ENCODE measurements at places on chromosomes 1 and 21.

GRCh38 chr1:209662879-209663327, 10.7 kb upstream of the LAMB3 start:
- DNase-seq = no peak

- no peak for DNase-seq
These were observed 1.2 kb upstream of the CCDC28B start for GRCh38 chr1:32199043-32199716.

DNA sequence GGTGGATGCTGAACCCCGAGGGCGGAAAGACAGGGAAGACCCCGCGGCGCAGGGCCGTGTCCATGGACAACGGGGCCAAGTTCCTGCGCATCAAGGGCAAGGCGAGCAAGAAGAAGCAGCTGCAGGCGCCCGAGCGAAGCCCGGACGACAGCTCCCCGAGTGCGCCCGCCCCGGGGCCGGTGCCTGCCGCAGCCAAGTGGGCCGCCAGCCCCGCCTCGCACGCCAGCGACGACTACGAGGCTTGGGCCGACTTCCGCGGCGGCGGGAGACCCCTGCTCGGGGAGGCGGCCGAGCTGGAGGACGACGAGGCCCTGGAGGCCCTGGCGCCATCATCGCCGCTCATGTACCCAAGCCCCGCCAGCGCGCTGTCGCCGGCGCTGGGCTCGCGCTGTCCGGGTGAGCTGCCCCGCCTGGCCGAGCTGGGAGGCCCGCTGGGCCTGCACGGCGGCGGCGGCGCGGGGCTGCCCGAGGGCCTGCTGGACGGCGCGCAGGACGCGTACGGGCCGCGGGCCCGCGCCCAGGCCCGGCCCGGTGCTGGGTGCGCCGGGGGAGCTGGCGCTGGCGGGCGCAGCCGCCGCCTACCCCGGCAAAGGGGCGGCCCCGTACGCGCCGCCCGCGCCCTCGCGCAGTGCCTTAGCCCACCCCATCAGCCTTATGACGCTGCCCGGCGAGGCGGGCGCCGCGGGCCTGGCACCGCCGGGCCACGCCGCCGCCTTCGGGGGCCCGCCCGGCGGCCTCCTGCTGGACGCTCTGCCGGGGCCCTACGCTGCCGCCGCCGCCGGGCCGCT, 20.7 kb downstream of the FOXO6 start:
- DNase-seq = no peak

- no peak for DNase-seq
These were observed 231.7 kb upstream of the B3GALT2 start for GRCh38 chr1:193417945-193418744.

DNA sequence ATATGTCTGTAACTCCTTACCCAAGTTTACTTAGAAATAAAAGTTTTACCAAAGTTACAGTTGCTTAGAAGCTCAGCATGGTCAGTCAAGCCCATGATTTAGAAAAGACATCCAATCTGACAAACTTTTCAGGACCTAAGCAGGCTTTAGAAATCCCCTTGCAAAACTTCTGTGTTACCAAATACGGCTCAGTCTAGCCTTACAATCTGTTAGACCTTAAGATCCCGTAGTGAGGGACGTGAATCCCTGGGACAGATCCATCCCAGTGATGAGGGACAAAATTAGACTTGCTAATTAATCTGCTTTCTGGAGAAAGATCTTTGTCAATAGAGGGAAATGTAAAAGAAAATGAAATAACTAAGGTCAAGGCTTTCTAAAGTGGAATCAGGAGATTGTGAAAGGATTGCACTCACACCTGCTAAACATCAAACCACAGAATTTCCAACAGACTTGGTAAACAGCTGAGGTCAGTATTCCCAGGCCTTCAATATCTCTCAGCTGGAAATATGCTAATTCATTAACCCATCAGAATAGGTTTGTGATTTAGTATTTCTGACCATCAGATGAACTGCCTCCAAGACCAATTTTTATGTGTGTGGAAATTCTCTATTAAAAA, 375.3 kb downstream of the DUSP10 start:
- DNase-seq = no peak

- DNase-seq = no peak
These were observed 403.7 kb downstream of the SIPA1L2 start for GRCh38 chr1:232226197-232226712.

GRCh38 chr1:228338521-228339051, 68.0 kb downstream of the TRIM11 start:
- no peak for DNase-seq

- no peak for DNase-seq
These were observed 12.4 kb downstream of the RNF220 start for GRCh38 chr1:44417351-44418021.

- no peak for DNase-seq
These were observed 86.0 kb downstream of the GALNT2 start for GRCh38 chr1:230152999-230153398.

DNA sequence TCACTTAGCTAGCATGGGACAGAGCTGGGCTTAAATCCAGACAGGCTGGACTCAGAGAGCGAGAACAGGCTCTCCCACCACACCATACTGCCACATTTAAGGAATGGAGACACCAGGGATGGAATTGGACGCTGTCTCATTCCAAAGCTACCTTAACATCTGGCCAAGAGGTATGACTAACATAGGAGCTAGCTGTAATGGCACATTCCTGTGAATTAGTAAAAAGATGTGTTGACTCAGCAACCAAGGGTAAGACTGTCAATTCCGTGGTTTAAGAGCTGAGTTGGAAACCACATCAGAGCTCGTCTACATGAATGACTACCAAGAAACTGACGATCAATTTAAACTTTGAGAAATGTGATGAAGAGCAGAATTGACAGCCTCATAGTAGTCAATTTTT, 8.3 kb upstream of the TNFRSF9 start:
- DNase-seq = peak; percentile 42

GRCh38 chr1:158115126-158115525, 65.6 kb upstream of the CD1D start:
- DNase-seq = no peak

DNA sequence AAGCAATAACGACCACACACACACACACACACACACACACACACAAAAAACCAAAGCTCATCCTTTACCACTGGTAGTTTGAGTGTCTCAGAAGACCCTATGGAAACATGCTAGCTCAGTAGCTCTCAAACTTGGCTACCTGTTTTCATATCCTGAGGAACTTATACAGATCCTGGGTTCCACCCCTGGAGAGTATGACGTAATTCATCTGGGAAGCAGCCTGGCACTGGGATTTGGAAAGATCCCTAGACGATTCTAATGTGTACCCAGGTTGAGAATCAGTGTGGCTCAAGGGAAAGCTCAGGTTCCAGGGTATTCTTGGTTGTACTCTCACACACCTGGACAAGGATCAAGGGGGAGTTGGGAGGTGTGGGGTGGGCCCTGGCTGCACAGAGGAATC, 85.9 kb downstream of the SELENOF start:
- DNase-seq = no peak

DNA sequence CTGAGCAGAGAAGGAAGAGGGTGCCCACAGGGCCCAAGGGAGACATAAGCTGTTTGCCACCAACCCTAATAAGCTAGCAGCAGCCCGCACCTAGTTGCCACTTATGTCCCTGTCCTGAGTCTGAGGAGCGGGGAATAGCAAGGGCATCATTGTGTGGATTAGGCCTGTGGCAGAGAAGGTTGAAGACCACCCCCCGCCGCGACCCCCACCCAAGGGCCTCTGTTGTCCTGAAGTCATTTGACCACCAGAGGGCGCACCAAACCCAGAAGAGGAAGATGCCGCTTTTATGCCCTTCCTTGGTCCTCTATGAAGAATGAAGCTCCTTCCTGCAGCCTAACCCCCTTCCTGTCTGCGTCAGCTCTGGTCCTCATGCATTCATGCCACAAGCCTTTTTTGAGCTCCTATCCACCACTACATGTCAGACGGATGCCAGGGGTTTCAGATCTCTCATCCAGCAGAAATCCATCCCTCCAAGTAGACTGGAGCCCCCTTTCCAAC, 16.6 kb downstream of the RHBG start:
- peak; percentile 57 for DNase-seq

- DNase-seq = no peak
These were observed 157.9 kb upstream of the NBPF11 start for GRCh38 chr1:148309940-148310500.

GRCh38 chr1:19169642-19170041, 40.4 kb downstream of the UBR4 start:
- DNase-seq = no peak

- DNase-seq = no peak
These were observed 168.7 kb upstream of the FMN2 start for GRCh38 chr1:239922778-239923522.

- no peak for DNase-seq
These were observed 60.2 kb downstream of the MDM4 start for GRCh38 chr1:204576422-204576821.

DNA sequence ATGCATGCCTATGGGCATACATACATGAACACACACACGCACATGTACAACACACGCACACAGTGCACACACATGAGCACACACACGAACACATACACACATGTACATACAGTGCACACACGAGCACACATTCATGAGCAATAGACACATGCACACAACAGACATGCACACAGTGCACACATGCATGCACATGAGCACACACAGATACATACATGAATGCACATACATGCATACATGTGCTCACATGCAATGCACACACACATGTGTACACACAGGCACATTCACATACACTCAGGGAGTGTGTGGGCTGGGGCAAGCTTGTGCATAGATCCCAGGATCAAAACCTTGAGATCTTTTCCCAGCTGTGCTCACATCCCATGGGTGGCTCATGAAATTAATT, 18.9 kb downstream of the CRYAA start:
- no peak for DNase-seq

GRCh38 chr1:62436466-62437272, at the start of gene USP1:
Gene USP1, plus strand, starts transcription at chr1:62437049. Its CDS starts 2,819 bp downstream, at chr1:62439868.
- peak; percentile 98 for DNase-seq

GRCh38 chr1:182817802-182818201, 21.3 kb upstream of the DHX9 start:
- no peak for DNase-seq

Data from central memory CD8-positive, alpha-beta T cell (primary cell).